ENCODE measurements at places on chromosomes 2 and 18. TPM values are rescaled to one million over a fixed set of nuclear protein-coding genes. Genes with fewer than 3 reads are reported as not detected.

The LBX2 gene
- total RNA-seq, result 4.3 TPM

The EIF2AK3 gene
- total RNA-seq, result 13.1 TPM

The HOXD11 gene
- total RNA-seq, result 0.10 TPM

The IL36RN gene
- total RNA-seq, result not detected

The TRIP12 gene
- 97.5 TPM for total RNA-seq

The FBXO48 gene
- total RNA-seq, result 0.84 TPM

The AQP12B gene
- not detected for total RNA-seq

The SERPINB13 gene
- not detected for total RNA-seq

The CAPN14 gene
- total RNA-seq, result not detected

The CYP1B1 gene
- total RNA-seq, result not detected

The POTEE gene
- total RNA-seq, result not detected

The CRYGC gene
- total RNA-seq, result not detected

The DTNB gene
- 5.3 TPM for total RNA-seq

The TNS1 gene
- total RNA-seq, result 29.8 TPM

The CNRIP1 gene
- total RNA-seq, result 78.7 TPM

The CCDC85A gene
- 12.7 TPM for total RNA-seq

The PID1 gene
- total RNA-seq, result 0.53 TPM

The IL1R2 gene
- total RNA-seq, result not detected

The BAZ2B gene
- total RNA-seq, result 20.9 TPM

The TEX44 gene
- not detected for total RNA-seq

The HOXD10 gene
- 7.5 TPM for total RNA-seq

The TACR1 gene
- total RNA-seq, result not detected

The SCYGR4 gene
- not detected for total RNA-seq

The C1QL2 gene
- not detected for total RNA-seq

The GALR1 gene
- not detected for total RNA-seq

The OLA1 gene
- total RNA-seq, result 135 TPM

The ERICH2 gene
- not detected for total RNA-seq

The ZNF2 gene
- total RNA-seq, result 1.8 TPM

The SKOR2 gene
- total RNA-seq, result not detected

The HOXD12 gene
- not detected for total RNA-seq

The CD302 gene
- 5.2 TPM for total RNA-seq

The KCNK3 gene
- total RNA-seq, result not detected

The UGT1A3 gene
- total RNA-seq, result not detected

The ABCB6 gene
- 15.6 TPM for total RNA-seq

The SRD5A2 gene
- total RNA-seq, result not detected

The XRCC5 gene
- total RNA-seq, result 209 TPM

The UPP2 gene
- not detected for total RNA-seq

The ERBB4 gene
- total RNA-seq, result under 0.01 TPM

The CENPA gene
- 11.5 TPM for total RNA-seq

The RFTN2 gene
- total RNA-seq, result 4.4 TPM

The ZNF396 gene
- not detected for total RNA-seq

The VWC2L gene
- not detected for total RNA-seq

The UGT1A10 gene
- total RNA-seq, result not detected

The IL1B gene
- total RNA-seq, result 4.1 TPM

The IL37 gene
- not detected for total RNA-seq

The TRIB2 gene
- total RNA-seq, result 25.7 TPM

The CCDC74B gene
- 1.8 TPM for total RNA-seq

The RBKS gene
- 1.0 TPM for total RNA-seq

The SALL3 gene
- not detected for total RNA-seq

The PROM2 gene
- under 0.01 TPM for total RNA-seq

All from mammary microvascular endothelial cell (primary cell).